T-helper 17 cell (primary cell): ENCODE measurements at places on chromosomes 16 and 17. TPM values are rescaled to one million over a fixed set of nuclear protein-coding genes. Genes with fewer than 3 reads are reported as not detected.

RHBDF1 gene
- total RNA-seq = 0.75 TPM

GPR139 gene
- total RNA-seq = not detected

BLTP2 gene
- total RNA-seq = 136 TPM

TBC1D3K gene
- total RNA-seq = not detected

CCL17 gene
- not detected for total RNA-seq

KRTAP3-2 gene
- not detected for total RNA-seq

IRX6 gene
- total RNA-seq = not detected

ACSM2A gene
- not detected for total RNA-seq

CCL16 gene
- not detected for total RNA-seq

PKMYT1 gene
- total RNA-seq = not detected

FOXN1 gene
- total RNA-seq = not detected

MT4 gene
- total RNA-seq = not detected

OMG gene
- 0.60 TPM for total RNA-seq

TP53TG3 gene
- total RNA-seq = not detected

KLHL10 gene
- total RNA-seq = not detected

TUBG1 gene
- 6.1 TPM for total RNA-seq

GCGR gene
- total RNA-seq = not detected

WSCD1 gene
- total RNA-seq = 0.15 TPM

ST6GALNAC2 gene
- 2.2 TPM for total RNA-seq

TNFRSF17 gene
- 0.45 TPM for total RNA-seq

CDRT15L2 gene
- total RNA-seq = not detected

MYH3 gene
- total RNA-seq = 3.2 TPM

SLC5A10 gene
- total RNA-seq = not detected

CASKIN2 gene
- total RNA-seq = 0.08 TPM
